ENCODE measurements at places on chromosomes 7 and 10. TPM values are rescaled to one million over a fixed set of nuclear protein-coding genes. Genes with fewer than 3 reads are reported as not detected.

GRCh38 chr7:40507166-40507565, 372.4 kb downstream of the SUGCT start:
- H3K27me3 ChIP-seq, result no peaks in the 10 kb centered on the region
- DNase-seq, result no peak
- H3K27ac ChIP-seq, result no peak overlapping the region
- no peaks in the 10 kb centered on the region for H3K4me1 ChIP-seq
- H3K4me3 ChIP-seq, result no peak overlapping the region
- H3K36me3 ChIP-seq, result no peaks in the 10 kb centered on the region

GRCh38 chr7:88243345-88243909, 23.6 kb upstream of the SRI start:
- no peak overlapping the region for H3K4me3 ChIP-seq
- H3K4me1 ChIP-seq, result no peaks in the 10 kb centered on the region
- no peak for DNase-seq
- H3K36me3 ChIP-seq, result no peaks in the 10 kb centered on the region
- no peak overlapping the region for H3K27ac ChIP-seq

DNA sequence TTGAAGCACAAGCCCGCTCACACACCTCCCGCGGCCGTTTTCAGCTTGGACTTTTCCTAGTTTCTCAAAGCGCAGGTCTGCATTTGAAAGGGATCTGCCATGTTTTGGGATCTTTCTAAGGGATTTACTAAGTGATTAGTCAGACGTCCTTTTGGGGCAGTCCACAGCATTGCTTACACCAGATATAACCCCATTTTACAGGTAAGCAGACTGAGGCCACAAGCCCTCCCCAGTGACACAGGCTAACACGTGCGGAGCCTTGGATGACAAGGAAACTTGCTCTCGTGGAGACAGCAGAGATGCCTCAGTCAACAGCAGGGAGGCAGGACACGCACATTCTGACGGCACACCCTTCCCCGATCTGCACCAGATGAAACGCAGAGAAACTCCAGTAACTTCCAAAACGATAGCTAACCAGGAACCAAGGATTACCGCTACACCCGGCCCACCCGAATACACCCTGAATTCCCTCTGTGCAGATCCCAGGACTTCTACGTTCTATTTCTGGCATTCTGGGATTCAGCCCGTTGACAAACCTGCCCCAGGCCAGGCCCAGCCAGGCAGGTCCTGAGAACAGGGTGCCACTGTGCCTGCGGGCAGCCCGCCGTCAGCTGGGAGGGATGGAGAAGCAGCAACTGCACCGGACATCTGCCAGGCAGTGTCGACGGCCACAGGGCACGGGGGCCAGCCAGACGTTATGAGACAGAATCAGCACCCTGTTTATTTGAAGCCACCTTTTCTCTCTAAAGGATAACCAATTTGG, 27.9 kb downstream of the FOXL3 start:
- H3K27ac ChIP-seq, result no peak overlapping the region
- H3K36me3 ChIP-seq, result no peaks in the 10 kb centered on the region
- no peak overlapping the region for H3K4me3 ChIP-seq
- H3K27me3 ChIP-seq, result peaks cover 7% of the 10 kb centered on the region
- H3K4me1 ChIP-seq, result peaks cover 9% of the 10 kb centered on the region
- DNase-seq, result no peak

- H3K27ac ChIP-seq, result no peak overlapping the region
- H3K4me3 ChIP-seq, result no peak overlapping the region
- no peaks in the 10 kb centered on the region for H3K4me1 ChIP-seq
- peaks cover 23% of the 10 kb centered on the region for H3K27me3 ChIP-seq
- peak; percentile 50 for DNase-seq
Observed at GRCh38 chr7:1358376-1359050, 100.8 kb downstream of the MICALL2 start.

- no peaks in the 10 kb centered on the region for H3K36me3 ChIP-seq
- H3K4me1 ChIP-seq, result no peaks in the 10 kb centered on the region
- H3K4me3 ChIP-seq, result no peak overlapping the region
- DNase-seq, result no peak
- no peaks in the 10 kb centered on the region for H3K27me3 ChIP-seq
Observed at GRCh38 chr7:26657686-26658388, 206.6 kb downstream of the SKAP2 start.

DNA sequence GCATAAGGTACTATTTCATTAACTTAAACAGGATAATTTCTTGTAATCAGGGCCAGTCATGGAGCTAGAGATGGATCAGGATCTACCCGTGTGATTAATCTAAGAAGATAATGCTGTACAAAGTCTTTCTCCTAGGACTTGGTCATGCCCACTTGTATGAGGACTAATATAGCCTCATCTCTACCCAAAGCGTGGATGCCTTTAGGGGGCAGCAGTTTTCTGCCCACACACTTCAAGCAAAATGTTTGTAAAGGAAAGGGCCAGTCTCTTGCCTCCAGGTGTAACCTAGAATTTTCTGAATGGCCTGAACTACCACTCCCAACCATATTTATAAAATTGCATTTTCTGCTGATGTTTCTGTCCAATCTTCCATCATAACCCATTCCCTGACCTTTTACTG, 764.0 kb upstream of the IGFBP3 start:
- no peaks in the 10 kb centered on the region for H3K4me1 ChIP-seq
- H3K36me3 ChIP-seq, result no peaks in the 10 kb centered on the region
- H3K27me3 ChIP-seq, result no peaks in the 10 kb centered on the region
- H3K4me3 ChIP-seq, result no peak overlapping the region

DNA sequence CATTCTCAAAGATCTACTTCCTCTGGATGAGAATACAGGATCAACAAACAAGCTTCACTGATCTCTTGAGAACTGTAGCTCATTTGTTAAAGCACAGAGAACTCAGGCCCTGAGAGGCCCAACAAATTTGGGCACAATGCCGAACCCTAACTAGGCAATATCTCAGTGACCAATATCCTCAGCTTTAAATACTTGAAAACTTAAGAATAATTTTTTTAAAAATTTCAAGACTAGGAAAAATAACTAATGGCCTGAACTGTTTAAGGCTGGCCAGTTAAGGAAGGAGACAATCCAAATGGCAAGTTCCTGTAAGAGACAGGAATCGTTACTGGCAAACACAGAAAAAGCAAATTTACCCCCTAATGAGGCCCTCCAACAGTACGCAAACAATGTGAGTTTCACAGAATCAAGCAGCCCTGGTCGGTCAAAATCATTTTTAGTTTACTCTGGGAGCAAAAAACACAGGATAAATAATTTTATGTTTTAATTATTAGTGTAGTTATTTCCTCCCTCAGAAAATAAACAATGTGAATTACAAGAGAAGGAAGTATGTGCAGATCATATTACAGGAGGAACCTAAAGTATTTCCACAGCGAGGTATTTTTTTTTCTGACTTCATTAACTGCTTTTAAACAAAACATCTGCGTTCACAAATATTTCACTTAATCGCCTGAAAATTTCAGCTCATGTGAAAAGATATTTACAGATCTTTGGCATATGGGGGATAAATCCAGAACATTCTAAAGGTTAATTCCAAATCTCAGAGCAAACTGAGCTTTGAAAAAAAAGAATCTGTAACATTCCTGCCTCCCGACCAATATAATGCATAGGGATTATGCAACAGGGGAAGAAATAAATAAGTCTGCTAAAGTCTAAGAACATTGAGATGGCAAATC, 39.5 kb downstream of the NT5C2 start:
- DNase-seq, result no peak
- peak overlapping the region; percentile 37 for H3K4me3 ChIP-seq
- H3K4me1 ChIP-seq, result peaks cover 35% of the 10 kb centered on the region
- H3K36me3 ChIP-seq, result peaks cover 9% of the 10 kb centered on the region
- H3K27ac ChIP-seq, result peak overlapping the region; percentile 72
- H3K27me3 ChIP-seq, result no peaks in the 10 kb centered on the region

- peaks cover 56% of the 10 kb centered on the region for H3K36me3 ChIP-seq
- no peak for DNase-seq
- no peak overlapping the region for H3K4me3 ChIP-seq
- no peak overlapping the region for H3K27ac ChIP-seq
Observed at GRCh38 chr7:105141068-105141467, 127.1 kb downstream of the KMT2E start.

GRCh38 chr10:73910401-73910763, 550 bp upstream of the PLAU start:
- peaks cover 43% of the 10 kb centered on the region for H3K4me1 ChIP-seq
- peaks cover 5% of the 10 kb centered on the region for H3K27me3 ChIP-seq
- H3K36me3 ChIP-seq, result no peaks in the 10 kb centered on the region
- no peak for DNase-seq
- H3K4me3 ChIP-seq, result peak overlapping the region; percentile 66

DNA sequence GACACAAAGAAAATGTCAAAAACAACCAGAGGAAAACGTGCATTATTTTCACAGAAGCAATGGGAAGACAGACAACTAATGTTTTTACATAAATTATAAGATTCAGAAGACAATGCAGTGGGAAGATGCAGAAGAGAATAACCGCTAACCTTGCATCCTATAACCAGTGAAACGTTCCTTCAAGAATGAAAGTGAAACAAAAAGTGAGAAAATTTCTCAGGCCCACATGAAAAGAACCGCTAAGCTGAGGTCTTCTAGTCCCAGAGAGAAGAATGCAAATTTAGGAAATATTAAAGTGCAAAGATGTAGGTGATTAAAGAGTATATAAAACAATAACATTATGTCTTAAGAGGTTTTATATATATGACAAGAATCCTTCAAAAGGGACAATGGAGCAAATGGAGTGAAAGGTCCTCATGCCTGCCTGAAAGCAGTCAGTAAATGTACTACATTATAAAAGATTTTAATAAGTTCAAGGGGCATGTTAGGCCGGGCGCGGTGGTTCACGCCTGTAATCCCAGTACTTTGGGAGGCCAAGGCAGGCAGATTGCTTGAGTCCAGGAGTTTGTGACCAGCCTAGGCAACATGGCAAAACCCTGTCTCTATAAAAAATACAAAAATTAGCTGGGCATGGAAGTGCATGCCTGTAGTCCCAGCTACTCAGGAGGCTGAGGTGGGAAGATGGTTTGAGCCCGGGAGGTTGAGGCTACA, 43.1 kb upstream of the DDC start:
- no peaks in the 10 kb centered on the region for H3K27me3 ChIP-seq
- H3K27ac ChIP-seq, result no peak overlapping the region
- no peak overlapping the region for H3K4me3 ChIP-seq

DNA sequence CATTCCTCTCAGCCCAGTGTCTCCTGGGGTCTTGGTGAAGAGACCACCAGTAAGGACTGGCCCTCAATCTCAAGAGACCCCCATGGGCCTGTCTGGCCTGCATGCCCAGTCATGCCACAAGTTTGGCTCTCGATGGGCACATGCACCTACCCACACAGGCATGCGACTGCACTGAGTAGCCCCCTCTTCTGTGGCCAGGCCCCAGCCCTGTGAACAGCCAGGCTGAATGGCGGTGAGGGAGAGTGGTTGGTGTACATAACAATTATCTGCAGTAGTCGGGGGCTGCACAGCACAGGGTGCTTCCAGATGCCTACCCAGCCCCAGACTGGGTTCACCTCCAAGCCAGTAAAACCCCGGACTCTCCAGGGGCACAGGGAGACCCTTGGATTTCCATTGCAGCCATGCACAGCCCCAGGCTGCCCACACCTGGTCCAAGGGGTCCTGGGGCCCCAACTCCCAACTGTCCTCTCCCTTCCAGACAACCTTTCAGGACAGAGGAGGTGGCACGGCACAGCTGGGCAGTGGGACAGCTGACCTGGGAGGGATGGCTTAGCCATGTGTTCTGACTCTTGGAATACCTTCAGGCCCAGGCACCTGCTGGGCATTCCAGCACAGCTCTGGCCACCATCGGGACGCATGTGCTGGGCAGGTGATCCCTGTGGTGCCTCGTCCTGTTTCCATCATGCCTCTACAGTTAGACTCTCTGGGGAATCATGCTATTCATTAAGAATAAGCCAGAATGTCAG, 21.0 kb upstream of the CSGALNACT2 start:
- H3K4me1 ChIP-seq, result no peaks in the 10 kb centered on the region
- peak; percentile 61 for DNase-seq
- H3K27ac ChIP-seq, result no peak overlapping the region
- H3K27me3 ChIP-seq, result no peaks in the 10 kb centered on the region
- no peaks in the 10 kb centered on the region for H3K36me3 ChIP-seq
- H3K4me3 ChIP-seq, result no peak overlapping the region

DNA sequence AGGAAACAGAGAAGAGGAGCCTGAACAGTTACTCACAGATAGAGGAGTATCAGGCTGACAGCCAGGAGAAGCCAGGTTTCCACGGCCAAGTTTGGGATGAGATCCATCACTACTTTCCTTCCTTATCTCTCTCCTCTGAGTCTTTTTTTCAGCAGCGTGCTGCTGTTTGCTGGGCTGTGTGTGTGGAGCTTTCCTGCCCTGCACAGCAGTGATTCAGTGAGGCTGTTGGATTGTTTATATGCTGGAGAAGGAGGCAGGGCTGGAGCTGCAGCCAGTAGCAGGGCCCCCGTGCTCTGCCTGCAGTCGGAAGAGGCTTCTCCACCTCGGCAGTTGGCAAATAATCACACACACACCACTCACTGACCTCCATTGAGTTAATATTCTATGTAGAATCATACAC, at the start of gene CYP3A7:
TSS of gene CYP3A7 (minus strand) at position 210 of the 400 bp plus-strand sequence. CDS start at position 107, 103 bp downstream.
- DNase-seq, result no peak
- H3K36me3 ChIP-seq, result no peaks in the 10 kb centered on the region
- H3K27me3 ChIP-seq, result no peaks in the 10 kb centered on the region
- peaks cover 3% of the 10 kb centered on the region for H3K4me1 ChIP-seq
- H3K4me3 ChIP-seq, result no peak within 1 kb of the TSS

GRCh38 chr7:142440219-142440905, 182.5 kb upstream of the PRSS58 start:
- no peak overlapping the region for H3K4me3 ChIP-seq
- H3K36me3 ChIP-seq, result no peaks in the 10 kb centered on the region
- no peak overlapping the region for H3K27ac ChIP-seq
- H3K4me1 ChIP-seq, result peaks cover 10% of the 10 kb centered on the region

- H3K27me3 ChIP-seq, result peaks cover 15% of the 10 kb centered on the region
- peak; percentile 70 for DNase-seq
- peak overlapping the region; percentile 68 for H3K27ac ChIP-seq
- H3K36me3 ChIP-seq, result no peaks in the 10 kb centered on the region
- H3K4me3 ChIP-seq, result peak overlapping the region; percentile 60
- H3K4me1 ChIP-seq, result no peaks in the 10 kb centered on the region
Observed at GRCh38 chr7:128939861-128940410, 2.2 kb downstream of the IRF5 start.

DNA sequence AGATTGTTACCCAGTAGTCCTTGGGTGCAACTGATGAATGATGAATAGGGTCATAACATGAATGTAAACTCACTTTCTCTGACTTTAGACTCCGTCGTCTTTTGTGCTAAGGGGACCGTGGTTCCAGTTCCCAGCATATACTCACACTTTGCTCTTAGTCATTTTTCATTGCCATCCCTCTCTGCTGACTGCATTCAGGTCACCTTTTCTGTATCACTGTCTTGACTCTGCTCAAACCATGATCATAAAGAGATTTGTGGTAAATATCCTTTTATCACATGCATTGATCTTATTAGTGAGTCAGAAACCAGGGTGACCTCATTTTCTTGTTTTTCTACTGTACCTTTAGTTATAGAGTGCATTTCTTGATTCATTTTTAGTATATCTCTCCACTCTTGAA, 141.1 kb upstream of the AGR3 start:
- no peak for DNase-seq
- no peaks in the 10 kb centered on the region for H3K4me1 ChIP-seq
- no peak overlapping the region for H3K4me3 ChIP-seq
- H3K36me3 ChIP-seq, result no peaks in the 10 kb centered on the region
- H3K27ac ChIP-seq, result no peak overlapping the region

The PAX4 gene
- total RNA-seq, result not detected

The CH25H gene
- total RNA-seq, result 7.8 TPM

The SPDYE2 gene
- not detected for total RNA-seq

The ADRA2A gene
- total RNA-seq, result 4.9 TPM

The DYDC2 gene
- not detected for total RNA-seq

The GPR37 gene
- total RNA-seq, result 0.96 TPM

Measured in upper lobe of right lung (tissue), 1 donor.